ENCODE measurements at places on chromosomes 6 and 20. TPM values are rescaled to one million over a fixed set of nuclear protein-coding genes. Genes with fewer than 3 reads are reported as not detected.
A peak's percentile ranks its signal among the peaks of the same experiment; 100 is the strongest.

GRCh38 chr6:79446006-79446405, 91.2 kb downstream of the LCA5 start:
- no peaks in the 10 kb centered on the region for H3K4me1 ChIP-seq
- no peaks in the 10 kb centered on the region for H3K36me3 ChIP-seq
- DNase-seq = no peak
- no peak overlapping the region for H3K27ac ChIP-seq

DNA sequence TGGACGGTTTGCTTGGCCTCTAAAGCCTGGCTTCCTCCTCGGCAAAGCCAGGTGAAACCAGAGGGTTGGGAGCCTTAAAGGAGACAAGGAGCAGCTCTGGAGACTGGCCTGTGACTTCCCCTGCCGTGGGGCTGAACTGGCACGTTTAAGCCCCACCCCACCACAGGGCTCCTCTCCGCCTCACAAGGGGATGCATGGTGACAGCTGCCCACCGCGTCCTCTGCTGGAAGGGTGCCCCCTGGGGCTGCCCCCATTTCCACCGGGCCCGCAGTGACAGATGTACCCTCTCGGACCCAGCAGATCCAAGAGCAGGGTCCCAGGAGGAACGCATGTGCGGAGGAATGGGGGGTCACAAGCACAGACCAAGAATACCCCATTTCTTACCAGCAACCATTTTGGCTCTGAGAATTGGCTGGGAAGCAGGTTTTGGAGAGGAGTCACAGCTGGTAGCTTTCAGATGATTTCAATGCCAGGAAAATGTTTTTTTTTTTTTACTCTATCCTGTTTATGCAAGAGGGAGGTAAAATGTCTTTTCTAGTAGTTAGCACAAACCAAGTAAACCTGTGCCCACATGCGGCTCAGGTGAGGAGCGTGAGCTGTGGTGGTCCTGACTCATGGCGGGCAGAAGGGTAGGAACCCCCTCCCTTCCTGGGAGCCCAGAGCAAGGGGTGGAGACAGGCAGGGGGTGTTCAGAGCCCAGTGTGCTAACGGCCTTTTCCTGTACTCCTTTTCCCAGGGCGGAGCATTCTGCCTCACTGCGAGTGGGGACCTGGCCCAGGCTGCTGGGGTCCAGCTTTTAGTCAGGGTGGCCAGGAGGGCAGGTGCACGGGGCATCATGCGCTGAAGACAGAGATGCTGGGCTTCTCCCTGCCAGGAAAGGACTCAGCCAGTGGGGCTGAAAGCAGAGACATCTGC, 33.0 kb downstream of the FRMD1 start:
- no peak overlapping the region for H3K27ac ChIP-seq
- no peaks in the 10 kb centered on the region for H3K27me3 ChIP-seq
- H3K4me1 ChIP-seq = no peaks in the 10 kb centered on the region
- H3K4me3 ChIP-seq = no peak overlapping the region
- DNase-seq = no peak

DNA sequence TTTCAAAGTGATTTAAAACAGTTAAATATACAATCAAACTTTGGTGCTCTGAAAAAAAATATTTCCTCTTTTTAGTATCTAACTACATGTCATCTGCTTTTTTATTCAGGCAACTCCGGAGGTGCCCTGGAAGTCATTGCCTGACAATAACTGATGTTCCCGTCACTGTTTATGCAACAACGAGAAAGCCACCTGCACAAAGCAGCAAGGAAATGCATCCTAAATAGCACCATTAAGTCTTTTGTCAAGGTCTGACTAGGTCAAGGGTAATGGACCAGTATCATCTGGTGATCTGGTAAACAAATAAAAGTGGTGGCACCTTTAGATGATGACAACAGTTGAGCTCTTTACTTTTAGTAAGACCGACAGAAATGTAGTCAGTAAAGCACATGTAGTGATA, 13.2 kb downstream of the FAM229B start:
- no peaks in the 10 kb centered on the region for H3K4me1 ChIP-seq
- H3K36me3 ChIP-seq = no peaks in the 10 kb centered on the region
- no peak overlapping the region for H3K4me3 ChIP-seq

The KCNQ2 gene
- total RNA-seq = 0.10 TPM

DNA sequence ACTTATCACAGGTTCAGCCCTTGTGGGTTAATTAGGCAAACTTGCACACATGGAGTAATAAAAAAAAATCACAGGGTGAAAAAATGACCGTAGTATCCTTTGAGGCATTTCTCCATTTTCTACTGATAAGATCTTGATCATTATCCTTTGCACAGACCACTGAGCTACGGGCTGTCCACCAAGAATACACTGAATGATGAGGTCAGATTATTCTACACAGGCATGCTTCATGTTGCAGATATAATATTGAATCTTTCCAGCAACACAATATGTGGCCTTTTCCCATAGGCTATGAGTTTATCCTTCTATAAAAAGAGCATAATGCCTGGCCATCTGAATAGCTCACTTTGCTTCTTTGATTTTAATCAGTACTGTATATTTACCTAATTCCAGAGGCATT, 168.9 kb downstream of the FRK start:
- no peak overlapping the region for H3K27ac ChIP-seq
- no peak overlapping the region for H3K4me3 ChIP-seq
- peaks cover 2% of the 10 kb centered on the region for H3K27me3 ChIP-seq
- DNase-seq = no peak
- H3K4me1 ChIP-seq = peaks cover 5% of the 10 kb centered on the region

DNA sequence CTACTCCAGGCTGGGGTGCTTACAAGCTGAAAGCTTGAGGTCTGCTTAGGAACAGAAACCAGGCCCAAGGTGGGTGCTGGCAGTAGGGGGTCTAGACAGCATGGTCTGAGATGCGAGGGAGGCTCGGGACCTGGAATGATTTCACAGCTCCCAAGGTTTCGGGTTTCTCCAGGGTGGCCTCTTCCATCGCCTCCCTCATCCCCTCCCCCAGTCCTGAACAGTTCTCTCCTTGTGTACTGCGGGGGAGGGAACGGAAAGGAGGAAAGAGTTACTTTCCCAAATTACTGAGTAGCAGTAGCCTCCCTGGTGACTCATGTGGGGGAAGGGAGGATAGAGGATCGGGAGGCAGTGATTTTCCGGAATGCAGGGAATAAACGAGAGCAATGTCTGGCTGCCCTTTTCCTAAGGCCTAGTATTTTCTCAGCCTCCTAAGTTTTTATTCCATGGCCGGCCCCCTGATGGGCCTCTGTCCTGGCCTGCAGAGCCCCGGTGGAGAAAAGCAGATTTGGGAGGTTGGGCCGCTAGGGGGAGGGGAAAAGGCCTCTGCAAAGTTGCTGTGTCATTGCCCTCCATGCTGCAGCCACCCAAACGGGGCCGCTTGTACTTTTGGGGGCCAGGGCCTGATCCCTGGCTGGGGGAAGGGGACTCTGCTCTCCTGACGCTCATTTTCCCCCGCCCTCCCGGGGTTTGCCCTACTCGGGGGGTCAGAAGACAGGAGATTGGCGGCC, 1.5 kb downstream of the BRD2 start:
- peaks cover 51% of the 10 kb centered on the region for H3K36me3 ChIP-seq
- no peaks in the 10 kb centered on the region for H3K27me3 ChIP-seq
- peak; percentile 75 for DNase-seq
- H3K4me3 ChIP-seq = peak overlapping the region; percentile 89

The OXT gene
- not detected for total RNA-seq

DNA sequence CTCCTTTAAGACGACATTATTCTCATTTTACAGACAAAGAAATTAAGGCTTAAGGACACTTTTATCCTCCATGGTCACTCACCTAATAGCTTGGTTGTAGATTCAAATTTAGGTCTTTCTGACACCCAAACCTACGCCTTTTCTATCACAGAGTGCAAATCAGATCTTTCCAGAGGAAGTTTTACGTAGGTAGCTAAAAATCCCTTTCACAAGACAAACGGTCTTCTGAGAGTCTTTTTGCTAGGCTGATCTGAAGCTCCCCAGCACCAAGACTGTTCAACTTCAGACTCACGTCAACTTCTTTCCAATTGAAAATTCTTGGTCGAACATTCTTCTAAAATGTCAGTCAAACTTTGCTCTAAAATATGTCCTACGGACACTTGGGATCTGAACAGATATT, 46.5 kb downstream of the BLOC1S5 start:
- H3K27ac ChIP-seq = peak overlapping the region; percentile 99
- peak overlapping the region; percentile 81 for H3K4me3 ChIP-seq
- DNase-seq = no peak
- no peaks in the 10 kb centered on the region for H3K27me3 ChIP-seq

GRCh38 chr6:12291839-12292604, 1.9 kb downstream of the EDN1 start:
- H3K27me3 ChIP-seq = peaks cover 44% of the 10 kb centered on the region
- H3K36me3 ChIP-seq = no peaks in the 10 kb centered on the region
- H3K27ac ChIP-seq = no peak overlapping the region
- no peak for DNase-seq

The IL17F gene
- 9.1 TPM for total RNA-seq

GRCh38 chr6:165090242-165090641, 219.2 kb downstream of the C6orf118 start:
- no peak overlapping the region for H3K4me3 ChIP-seq
- no peak for DNase-seq
- H3K27ac ChIP-seq = no peak overlapping the region
- no peaks in the 10 kb centered on the region for H3K27me3 ChIP-seq

GRCh38 chr6:150072201-150072600, 3.3 kb upstream of the ULBP3 start:
- H3K4me3 ChIP-seq = no peak overlapping the region
- H3K27me3 ChIP-seq = peaks cover 43% of the 10 kb centered on the region
- no peak overlapping the region for H3K27ac ChIP-seq
- peaks cover 35% of the 10 kb centered on the region for H3K4me1 ChIP-seq
- no peaks in the 10 kb centered on the region for H3K36me3 ChIP-seq
- DNase-seq = peak; percentile 42

GRCh38 chr6:153564803-153565202, 433.7 kb upstream of the RGS17 start:
- H3K27me3 ChIP-seq = no peaks in the 10 kb centered on the region
- no peak overlapping the region for H3K27ac ChIP-seq
- no peaks in the 10 kb centered on the region for H3K36me3 ChIP-seq
- no peaks in the 10 kb centered on the region for H3K4me1 ChIP-seq

The SIRPD gene
- total RNA-seq = 0.17 TPM

The MAVS gene
- total RNA-seq = 34.8 TPM

- no peaks in the 10 kb centered on the region for H3K27me3 ChIP-seq
- H3K27ac ChIP-seq = no peak overlapping the region
- no peak overlapping the region for H3K4me3 ChIP-seq
- DNase-seq = no peak
These were observed 418.4 kb upstream of the JAG1 start for GRCh38 chr20:11092151-11092550.
